Stimulated activated CD8-positive, alpha-beta memory T cell treated with anti-CD3 and anti-CD28 coated beads, Interleukin-15, amount 100 ng/mL, for 4 hours (primary cell): ENCODE measurements at places on chromosomes 1 and 21.

DNA sequence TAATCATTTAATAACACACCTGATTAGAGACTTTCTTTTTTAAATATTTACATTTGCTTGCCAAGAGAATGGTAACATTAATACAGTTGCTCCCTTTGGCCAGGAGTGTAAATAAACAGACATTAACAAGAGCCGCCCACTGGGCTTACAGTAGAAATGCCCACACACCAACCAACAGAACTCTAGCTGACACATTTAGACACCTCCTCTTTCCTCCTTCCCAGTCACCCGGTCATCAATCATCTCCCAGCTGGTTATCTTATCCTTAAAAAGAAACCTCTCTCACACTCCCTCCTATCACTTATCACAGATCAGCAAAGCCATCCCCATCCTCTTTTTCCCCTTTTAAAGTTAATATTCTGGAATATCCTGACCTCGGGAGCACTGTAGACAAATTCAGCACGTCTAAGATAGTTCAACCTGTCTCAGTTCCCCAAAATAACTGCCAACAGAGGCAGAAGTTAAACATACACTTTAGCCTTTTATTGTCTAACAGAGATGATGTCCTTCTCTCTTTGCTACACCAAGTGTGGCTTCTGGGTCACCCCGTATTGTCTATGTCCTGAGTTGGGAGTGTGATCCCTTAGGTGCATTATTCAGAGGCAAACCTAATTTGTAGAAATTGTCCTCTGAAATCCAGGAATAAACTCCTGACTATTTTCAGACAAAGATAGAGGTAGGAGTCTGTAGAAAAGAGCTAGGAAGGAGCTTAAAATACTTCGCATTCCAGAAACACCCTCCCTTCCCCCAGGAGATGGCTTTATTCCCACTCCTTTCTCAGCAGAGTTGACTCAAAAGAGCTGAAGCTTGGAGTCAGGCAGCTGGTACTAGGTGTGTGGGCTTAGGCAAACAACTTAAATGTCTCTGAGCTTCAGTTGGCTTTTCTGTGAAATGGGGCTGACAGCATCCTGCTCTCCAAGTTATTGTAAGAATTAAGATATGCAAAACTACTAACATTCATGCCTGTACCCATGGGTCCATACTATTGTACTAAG is 8.8 kb downstream of the MYCL start:
- no peak for DNase-seq

DNA sequence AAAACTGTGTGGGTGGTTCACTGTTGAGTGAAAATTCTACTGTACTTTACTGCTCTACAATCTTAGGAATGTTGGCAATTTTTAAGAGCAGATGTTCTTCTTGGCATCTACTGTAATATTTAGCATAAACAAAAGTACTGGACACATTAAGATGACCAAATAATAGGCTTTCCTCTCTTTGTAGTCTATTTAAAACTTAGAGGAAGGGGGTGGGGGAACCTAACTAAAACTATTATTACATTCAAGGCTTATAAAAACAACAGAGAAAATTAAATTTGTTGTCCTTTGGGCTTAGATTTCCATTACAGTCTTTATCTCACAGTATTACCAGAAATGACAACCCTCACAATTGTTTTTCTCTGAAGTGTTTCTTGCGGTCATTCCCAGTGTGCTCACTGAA is 181.2 kb downstream of the PLPPR4 start:
- no peak for DNase-seq

- no peak for DNase-seq
These were observed 71.0 kb upstream of the CD55 start for GRCh38 chr1:207250431-207250830.

GRCh38 chr1:178262120-178262500 is 168.2 kb downstream of the RASAL2 start:
- DNase-seq, result no peak

- no peak for DNase-seq
These were observed 412.5 kb downstream of the PTPRU start for GRCh38 chr1:29648798-29649188.

DNA sequence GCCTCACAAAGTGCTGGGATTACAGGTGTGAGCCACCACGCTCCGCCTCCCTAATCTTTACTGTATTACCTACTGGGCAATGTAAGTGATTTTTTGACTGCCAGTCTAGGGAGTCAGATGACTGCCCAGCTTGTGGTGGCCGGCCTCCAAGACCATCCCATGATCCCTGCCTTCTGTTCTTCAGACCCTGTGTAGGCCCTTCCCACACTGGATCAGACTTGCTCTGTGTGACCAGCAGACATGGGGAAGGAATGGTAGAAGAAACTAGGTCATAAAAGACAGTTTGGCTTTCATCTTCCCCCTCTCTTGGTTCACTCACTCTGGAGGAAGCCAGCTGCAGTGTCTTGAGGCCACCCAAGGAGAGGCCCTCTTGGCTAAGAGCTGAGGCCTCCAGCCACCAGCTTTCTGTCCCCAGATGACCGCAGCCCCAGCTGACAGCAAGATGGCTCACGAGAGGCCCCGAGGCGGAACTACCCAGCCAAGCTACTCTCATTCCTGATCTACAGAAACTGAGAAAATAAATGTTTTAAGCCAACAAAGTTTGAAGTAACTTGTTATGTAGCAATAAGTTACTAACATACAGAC is 14.5 kb upstream of the CBR3 start:
- DNase-seq, result no peak

DNA sequence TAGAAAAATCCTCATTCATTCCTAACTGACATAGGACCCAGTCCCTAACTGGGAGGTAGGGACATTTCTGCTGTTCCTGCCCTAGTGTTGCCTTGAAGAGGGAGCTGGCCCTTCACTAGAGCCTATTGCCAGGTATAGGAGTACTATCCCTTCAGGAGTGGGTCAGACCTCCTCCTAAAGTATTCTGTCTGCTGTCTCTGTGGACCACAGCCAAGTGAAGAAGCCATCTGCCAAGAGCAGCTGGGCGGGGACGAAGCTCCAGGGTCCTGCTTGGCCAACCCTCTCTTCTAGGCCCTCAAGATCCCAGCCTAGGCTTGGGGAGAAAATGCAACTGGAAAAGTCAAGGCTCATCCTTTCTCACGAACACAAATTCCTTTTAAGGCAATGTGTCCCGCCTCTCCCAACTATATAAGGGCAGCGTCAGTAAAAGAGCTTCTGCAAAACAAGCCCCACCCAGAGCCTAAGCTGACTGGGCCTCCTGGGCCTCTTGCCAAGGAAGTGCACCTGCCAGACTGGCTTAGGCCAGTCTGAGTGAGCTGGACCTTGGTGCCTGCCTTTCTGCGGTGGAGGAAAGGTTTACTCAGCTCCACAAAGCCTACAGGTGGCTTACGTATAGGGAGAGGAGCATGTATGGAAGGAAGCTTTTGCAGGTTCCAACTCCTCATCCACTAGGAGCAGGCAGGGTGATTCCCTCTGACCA is 638 bp upstream of the TUFT1 start:
- DNase-seq, result no peak

DNA sequence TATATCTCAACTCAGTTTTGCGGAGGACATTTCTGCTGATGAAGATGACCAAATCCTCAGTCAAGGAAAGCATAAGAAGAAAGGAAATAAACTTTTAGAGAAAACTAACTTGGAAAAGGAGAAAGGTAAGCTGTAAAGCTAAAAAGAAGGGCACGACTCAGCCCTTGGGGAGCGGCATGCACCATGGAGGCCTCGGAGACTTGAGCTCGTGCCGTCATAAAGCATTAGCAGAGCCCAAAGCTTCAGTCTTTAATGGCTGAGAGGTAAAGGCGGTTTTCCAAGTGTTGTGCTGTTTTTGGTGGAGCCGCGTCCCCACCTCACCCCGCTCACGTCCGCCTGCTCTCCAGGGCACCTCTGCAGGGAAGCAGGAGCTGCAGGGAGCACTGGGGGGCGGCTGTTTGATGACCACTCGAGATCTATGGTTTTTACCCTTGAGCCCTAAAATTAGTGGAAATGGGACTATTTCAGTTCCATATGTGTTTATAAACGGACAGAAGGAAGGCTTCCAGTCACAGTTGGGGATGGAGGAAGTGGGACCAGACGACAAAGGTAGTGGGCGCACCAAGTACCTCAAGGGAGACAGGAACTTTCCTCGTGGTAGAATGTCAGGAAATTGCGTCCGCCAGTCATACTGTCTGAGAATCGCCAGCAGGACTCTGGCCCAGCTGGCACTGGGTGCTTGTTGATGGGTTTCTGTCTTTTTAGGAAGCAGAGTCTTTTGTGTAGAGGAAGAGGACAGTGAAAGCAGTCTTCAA is 27.6 kb downstream of the RRP1B start:
- no peak for DNase-seq

DNA sequence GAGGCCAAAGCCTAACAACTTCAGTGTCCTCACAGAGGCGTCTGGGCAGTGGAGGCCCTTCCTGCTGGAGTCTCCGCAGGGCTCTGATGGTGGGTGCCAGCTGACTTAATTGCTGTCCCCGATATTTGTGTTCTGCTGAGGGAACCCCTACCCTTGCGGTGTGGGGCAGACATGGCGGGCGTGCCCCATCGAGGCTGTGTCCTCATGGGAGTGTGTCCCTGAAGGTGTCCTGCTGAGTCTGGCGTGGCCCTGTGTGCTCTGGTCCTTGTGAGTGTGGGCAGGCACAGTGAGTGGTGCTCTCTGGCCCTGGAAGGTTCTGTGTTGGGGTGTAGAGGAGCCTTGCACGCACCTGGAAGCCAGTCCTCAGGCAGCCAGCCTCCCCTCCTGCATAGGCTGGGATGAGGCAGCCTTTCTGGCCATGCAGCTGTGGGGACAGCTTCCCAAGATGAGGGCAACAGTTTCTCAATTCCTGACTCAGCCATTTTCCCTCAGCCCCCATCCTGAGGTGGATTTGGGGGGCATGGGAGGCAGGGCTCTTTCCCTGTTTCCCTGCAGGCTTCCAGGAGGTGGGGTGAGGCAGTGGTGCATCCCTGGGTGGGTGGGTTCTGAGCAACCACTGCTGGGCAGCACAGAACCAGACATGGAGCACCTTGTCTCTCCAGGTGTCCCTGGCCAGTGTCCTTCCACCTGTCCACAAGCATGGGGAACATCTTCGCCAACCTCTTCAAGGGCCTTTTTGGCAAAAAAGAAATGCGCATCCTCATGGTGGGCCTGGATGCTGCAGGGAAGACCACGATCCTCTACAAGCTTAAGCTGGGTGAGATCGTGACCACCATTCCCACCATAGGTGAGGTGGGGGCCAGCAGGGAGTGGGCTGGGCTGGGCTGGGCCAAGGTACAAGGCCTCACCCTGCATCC is 6.5 kb downstream of the C1orf35 start:
- no peak for DNase-seq

GRCh38 chr1:80444171-80444570 is 1356.6 kb upstream of the ADGRL2 start:
- no peak for DNase-seq

GRCh38 chr1:85428471-85429089 is 36.4 kb downstream of the DDAH1 start:
- DNase-seq, result no peak

DNA sequence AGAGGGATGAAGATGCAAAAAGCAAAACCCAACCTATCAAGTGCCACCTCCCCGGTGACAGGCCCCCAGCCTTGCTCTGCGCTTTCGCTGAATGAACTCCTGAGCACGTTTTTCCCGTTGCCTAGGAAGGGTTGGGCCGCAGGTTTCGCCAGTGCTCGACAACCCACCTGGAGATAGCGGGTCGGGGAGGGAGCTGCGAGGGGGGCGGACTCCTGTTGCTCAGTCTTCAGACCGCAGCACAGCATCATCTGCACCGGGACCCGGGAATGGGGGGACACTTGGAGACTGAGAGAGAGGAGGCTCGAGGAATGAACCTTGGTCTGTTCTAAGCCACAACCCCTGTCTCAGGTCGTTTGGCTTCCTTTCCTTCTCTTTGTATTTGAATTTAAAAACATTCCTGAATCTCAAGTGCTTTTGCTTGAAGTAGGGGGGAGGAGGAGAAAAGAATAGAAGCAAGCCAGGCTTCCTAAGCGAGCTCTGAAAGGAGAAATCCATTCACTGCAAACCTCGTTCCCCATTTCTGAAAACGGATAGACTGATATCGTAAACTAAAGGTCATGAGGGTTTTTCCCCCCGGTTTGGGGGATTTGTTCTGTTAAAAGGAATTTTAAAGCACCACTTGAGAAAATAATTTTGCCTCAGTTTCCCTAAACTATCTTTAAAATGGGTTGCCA is 1.2 kb downstream of the AK5 start:
- DNase-seq, result no peak

DNA sequence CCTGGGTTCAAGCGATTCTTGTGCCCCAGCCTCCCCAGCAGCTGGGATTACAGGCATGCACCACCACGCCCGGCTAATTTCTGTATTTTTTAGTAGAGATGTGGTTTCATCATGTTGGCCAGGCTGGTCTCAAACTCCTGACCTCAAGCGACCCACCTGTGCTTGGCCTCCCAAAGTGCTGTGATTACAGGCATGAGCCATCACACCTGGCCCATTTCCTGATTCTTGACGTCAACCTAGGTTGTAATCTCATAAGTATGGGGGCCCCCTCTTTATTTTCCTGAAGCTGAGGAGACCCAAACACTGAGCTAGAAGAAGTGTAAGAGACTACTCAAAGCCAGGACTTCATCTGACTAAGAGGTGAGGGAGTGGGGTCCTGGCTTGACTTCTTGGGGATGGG is 21.8 kb downstream of the SLC9A1 start:
- DNase-seq, result no peak

GRCh38 chr21:17636711-17637110 is 24.0 kb upstream of the BTG3 start:
- no peak for DNase-seq

GRCh38 chr1:179151908-179152682 is 70.2 kb downstream of the TOR3A start:
- DNase-seq, result no peak

DNA sequence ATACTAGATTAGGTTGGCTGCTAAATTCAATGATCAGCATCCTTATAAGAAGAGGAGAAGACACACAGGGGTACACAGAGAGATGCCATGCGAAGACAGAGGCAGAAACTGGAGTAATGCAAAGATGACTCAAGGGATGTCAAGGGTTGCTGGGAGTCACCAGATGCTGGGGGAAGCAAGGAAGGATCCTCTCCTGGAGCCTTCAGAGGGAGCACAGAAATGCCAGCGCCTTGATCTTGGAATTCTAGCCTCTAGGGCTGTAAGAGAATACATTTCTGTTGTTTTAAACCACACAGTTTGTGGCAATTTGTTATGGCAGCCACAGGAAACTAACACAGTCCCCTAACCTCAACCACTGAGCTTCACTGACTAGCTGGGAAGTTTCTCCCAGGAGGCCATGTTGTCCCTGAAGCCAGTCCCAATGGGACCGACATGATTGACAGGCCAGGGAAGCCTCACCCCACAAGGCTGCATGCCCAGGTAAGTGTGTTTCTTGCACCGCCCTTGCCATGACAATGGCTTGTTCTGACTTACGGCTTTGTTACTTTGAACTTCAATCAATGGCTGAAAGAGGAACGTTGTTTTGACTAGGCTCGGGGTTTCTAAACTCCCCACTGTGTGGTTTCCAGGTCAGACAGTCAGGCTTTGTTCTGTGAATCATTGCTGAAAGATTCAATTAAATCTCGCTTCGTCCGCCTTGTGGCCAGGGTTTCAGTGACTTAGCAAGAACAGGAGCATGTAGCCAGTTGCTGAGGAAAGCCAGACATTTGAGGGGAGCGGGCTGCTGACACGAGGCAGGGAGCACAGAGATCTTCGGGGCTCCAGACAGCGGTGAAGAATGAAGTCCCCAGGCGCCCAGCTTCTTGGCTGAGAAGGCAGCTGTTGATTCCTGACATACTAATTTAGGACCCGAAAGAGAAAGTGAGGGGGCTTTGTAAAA is 62.3 kb downstream of the RUNX1 start:
- peak; percentile 63 for DNase-seq
